ENCODE measurements at places on chromosomes 1 and 21. TPM values are rescaled to one million over a fixed set of nuclear protein-coding genes. Genes with fewer than 3 reads are reported as not detected.

GRCh38 chr1:82597649-82598048 is 796.9 kb downstream of the ADGRL2 start:
- no peak for DNase-seq

- DNase-seq: no peak
These were observed 634.9 kb downstream of the LMO4 start for GRCh38 chr1:87963556-87963955.

GRCh38 chr1:183635099-183635605 is 431 bp downstream of the ARPC5 start:
- DNase-seq: peak; percentile 61

DNA sequence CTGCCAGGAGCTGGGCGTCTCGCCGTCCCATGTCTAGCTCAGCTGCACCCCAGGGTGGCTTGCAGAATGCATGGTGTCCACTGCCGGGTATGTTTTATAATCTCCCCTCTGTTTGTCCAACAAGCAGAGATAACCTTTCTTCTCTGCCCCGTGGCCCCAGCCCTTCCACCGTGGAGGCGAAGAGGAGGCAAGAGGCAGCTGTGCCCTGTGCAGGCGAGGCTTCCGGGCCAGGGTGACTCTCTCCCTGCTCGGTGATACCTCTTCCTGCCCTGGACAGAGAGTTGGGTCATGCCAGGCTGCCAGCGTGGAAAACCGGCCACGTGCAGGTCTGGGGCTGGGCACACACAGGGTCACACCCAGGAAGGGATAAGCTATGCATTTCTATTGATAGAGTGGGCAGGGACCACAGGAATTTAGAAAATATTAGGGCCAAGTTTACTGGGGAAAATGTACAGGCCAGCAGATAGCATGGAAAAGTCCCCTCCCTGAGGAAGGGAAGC is at the start of gene TFF2:
TSS of gene TFF2 (minus strand) at position 68 of the 500 bp plus-strand sequence. CDS start at position 31, 37 bp downstream.
- DNase-seq: no peak

- DNase-seq: no peak
These were observed 23.1 kb upstream of the TOR3A start for GRCh38 chr1:179058487-179059483.

DNA sequence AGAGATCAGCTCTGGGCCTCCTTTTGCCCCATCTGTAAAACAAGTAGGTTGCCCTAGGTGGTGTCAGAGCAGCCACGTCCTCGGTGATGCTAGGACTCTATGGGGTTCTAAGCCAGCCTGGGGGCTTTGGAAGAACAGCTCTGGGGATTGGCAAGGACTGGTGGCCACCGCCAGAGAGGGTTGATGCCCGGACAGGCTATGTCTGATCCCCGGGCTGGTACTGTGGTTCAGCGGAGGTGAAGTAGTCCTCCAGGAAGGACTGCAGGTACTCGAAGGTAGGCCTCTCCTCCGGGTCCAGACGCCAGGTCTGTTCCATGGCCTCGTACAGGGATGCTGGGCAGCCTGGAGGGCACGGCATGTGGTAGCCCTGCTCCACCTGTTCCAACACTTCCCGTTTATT is 8.8 kb upstream of the AHDC1 start:
- no peak for DNase-seq

PSMD4 gene
- total RNA-seq: 84.1 TPM

DNA sequence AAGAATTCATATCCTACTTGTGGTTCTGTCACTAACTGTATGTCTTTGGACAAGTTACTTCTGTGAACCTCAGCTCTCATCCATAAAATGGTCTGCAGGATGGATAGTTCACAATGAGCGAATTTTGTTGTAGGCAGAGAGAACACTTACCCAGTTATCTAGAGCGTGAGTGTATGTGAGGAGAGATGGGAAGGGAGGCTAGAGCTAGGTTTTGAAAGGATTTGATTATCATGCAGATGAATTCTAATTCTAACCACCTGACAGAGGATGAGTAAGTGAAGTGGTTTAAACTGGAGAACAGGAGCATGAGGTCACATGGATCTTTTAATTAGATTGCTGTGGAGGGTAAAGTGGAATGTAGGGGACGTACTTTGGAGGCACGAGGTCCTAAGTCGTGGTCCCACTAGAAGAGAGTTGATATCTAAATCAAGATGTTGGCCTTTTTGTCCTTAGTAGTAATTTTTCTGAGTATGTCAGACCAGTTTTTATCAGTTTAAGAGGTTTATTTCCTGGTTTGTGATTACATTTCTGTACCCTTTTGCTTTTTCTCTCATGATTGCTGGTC is 5.0 kb downstream of the SUCO start:
- DNase-seq: no peak

GRCh38 chr21:38326429-38326828 is 69.6 kb downstream of the KCNJ15 start:
- DNase-seq: no peak

DNA sequence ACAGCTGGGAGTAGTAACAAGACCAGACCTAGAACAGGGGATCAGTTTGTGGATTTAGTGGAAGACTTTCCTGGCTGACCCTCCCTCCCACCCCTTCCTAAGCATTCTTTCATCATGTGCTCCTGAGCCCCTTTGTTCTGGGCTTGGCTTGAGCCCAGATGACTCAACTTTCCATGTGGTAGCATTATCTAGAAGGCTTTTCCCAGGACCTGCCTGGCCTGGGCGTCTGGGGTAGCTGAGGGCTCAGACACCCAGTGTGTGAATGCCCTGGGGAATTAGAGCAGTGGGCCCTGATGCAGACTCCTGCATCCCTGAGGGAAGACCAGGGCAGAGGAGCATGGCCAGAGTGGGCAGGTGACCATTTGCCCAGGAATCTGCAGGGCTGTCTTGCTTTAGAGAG is 44.1 kb upstream of the TSPAN2 start:
- DNase-seq: no peak

KRTAP12-2 gene
- not detected for total RNA-seq

LENEP gene
- total RNA-seq: not detected

GRCh38 chr1:3722846-3723245 is 29.4 kb upstream of the CCDC27 start:
- DNase-seq: no peak

- DNase-seq: peak; percentile 16
These were observed 139.1 kb upstream of the FMN2 start for GRCh38 chr1:239952348-239953308.

DNA sequence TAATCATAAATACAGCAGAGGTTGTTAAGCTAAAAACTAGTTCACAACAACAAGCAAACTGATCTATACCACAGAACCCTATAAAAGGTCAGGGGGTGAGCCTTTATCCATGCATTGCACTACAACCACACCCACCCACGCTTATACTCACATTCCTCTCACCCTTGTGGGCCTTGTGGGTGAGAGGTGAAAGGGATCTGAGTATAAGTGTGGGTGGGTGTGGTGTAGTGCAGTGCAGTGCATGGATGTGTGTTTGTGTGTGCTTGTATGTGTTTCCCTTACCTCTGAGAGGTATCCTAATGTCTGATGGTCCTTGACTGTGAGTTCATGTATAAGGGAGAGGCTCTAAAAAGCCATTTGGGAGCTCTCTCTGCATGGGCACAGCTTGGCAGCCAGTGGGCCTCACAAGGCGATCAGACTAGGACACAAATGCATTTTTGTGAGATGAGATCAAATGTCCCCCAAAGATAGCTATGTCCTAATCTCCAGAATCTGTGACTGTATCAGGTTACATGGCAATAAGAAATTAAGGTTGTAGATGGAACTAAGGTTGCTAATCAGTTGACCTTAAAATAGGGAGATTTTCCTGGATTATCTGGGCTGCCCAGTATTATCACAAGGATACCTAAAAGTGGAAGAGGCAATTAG is 95.5 kb upstream of the DPT start:
- DNase-seq: no peak

DNA sequence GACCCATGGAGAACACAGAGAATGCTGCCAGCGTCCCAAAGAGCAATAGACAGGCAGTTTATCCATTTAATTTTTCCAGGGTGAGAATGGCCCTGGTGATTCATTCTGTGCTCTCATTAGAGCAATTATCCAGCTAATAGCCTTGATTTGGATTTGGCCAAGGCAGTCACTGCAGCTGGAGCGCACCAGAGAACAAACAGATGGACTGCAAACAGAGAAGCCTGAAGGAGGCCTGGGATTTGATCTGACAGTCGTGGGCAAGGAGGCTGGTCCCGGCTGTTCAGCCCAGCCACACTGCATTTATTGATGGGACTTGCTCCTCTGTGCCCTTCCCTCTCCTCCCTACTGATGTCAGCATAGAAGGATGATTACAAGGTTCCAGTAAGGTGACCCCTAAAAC is 353.9 kb upstream of the C1orf174 start:
- DNase-seq: no peak

DNA sequence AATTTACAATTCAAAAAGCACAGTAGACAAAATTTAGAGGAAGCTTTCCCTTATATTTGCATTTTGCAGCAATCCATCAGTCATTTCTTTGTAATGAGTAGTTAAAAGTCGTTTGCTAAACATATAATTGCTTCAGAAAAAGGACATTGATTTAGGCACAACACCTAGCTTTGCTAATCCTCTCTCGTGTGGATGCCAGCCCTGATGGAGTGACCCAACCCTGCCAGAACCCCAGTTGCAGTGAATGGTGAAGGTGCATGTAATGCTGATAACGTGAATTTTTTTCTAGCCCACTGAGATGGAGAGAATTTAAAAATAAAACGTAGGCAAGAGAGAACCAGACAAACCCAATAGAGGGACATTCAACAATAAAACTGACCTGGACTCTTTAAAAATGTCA is 263.4 kb downstream of the GRIK1 start:
- no peak for DNase-seq

- no peak for DNase-seq
These were observed 89.7 kb upstream of the SLC45A1 start for GRCh38 chr1:8228253-8228652.

DNA sequence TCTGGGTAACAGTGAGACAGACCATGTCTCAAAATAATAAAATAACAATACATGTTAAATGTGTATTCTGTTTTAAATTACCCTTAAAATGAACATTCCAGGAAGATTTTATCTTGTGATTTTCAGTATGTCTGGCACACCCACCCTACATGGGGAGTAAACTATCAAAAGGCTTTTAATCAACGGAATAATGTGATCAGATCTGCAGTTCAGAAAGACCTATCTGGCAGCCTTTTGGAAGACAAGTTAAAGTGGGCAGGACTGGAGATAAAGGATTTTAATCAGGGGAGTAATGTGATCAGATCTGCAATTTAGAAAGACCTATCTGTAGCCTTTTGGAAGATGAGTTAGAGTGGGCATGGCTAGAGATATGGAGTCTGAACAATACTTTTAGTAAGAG is 10.1 kb downstream of the MED8 start:
- no peak for DNase-seq

CLDN17 gene
- total RNA-seq: not detected

GRCh38 chr21:42671778-42672593 is 18.6 kb downstream of the PDE9A start:
- DNase-seq: no peak

DNA sequence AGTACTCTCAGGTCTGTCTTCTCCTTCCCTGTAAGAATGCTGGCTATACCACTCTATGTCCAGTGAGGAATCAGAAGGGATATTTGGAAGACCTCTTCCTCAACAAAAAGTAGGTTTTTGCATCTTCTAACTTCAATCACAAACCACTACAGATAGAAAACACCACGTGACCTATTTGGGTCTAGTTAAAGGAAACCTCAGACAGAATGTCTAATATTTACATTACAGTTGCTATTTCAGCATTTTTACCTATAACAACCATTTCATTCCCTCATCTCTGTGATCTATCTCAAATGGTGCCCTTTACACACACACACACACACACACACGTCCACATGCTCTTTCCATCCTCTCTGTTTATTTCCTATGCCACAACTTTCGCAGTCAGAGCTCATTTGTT is 7.9 kb upstream of the ADORA3 start:
- no peak for DNase-seq

GRCh38 chr1:64245495-64245894 is 42.1 kb downstream of the UBE2U start:
- DNase-seq: no peak

GRCh38 chr1:180967558-180967957 is 54.9 kb downstream of the KIAA1614 start:
- no peak for DNase-seq

SPOCD1 gene
- not detected for total RNA-seq
